Stimulated activated CD8-positive, alpha-beta memory T cell treated with anti-CD3 and anti-CD28 coated beads, Interleukin-7, amount 100 ng/mL, for 48 hours (primary cell): ENCODE measurements at places on chromosomes 16 and 17.

GRCh38 chr17:48515925-48516900, 14.6 kb downstream of the HOXB1 start:
- DNase-seq, result no peak

DNA sequence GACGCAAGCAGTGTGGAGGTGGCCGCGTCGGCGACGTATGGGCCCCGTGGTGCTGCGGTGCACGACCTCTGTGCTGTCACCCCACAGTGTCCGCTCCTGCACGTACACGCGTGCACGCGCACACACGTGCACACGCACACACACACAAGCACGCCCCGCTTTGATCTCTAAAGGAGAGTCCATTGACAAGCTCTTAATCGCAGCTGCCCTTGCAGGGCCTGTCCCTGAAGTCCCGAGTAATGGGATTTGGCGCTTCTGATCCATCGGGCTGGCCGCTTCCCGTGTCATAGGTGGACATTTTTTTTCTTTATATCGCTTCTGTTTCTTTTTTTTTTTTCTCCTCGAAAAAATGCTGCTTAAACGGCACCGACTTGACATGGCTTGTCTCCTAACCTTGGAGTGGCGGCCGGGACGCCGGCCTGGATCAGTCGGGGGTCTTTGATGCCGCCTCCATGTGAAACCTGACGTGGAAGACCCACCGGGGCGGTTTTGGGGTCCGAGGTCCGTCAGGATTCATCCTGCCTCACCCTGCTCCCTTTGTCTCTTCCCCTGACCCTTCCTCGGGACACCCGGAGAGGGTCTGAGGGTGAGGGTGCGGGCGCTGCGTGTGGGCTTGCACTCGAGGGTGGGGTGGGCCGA, 8.3 kb upstream of the AXIN1 start:
- DNase-seq, result no peak

DNA sequence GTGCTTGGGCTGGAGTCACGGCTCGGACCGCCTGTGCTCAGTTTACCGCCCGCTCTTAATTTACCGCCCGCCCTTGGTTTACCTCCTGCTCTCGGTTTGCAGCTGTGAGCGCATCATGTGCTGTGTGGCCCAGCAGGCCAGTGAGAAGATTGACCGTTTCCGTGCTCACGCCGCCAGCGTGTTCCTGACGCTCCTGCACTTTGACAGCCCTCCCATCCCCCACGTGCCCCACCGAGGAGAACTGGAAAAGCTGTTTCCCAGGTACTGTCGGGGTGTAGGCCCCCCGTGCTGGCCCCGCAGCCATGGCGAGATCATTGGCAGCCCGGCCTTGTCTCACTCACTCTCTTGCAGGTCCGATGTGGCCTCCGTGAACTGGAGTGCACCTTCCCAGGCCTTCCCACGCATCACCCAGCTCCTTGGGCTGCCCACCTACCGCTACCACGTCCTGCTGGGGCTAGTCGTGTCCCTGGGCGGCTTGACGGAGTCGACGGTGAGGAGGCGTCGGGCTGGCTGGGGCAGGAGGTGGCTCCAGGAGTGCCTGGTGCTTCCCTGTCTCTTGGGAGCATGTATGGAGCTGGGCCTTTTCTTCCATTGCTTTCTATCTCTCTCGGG, 89.3 kb upstream of the ZNF750 start:
- DNase-seq, result no peak

DNA sequence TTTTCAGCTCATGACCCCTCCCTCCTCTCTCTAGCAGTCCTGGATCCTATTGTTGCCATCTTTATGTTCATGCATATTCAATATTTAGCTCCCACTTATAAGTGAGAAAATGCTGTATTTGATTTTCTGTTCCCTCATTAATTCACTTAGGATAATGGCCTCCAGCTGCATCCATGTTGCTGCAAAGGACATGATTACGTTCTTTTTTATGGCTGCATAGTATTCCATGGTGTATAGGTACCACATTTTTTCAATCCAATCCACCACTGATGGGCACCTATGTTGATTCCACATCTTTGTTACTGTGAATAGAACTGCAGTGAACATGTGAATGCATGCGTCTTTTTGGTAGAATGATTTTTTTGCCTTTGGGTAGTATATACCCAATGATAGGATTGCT, 188.4 kb downstream of the FOXL1 start:
- DNase-seq, result no peak

GRCh38 chr17:74430706-74431567, 951 bp upstream of the GPRC5C start:
- no peak for DNase-seq

DNA sequence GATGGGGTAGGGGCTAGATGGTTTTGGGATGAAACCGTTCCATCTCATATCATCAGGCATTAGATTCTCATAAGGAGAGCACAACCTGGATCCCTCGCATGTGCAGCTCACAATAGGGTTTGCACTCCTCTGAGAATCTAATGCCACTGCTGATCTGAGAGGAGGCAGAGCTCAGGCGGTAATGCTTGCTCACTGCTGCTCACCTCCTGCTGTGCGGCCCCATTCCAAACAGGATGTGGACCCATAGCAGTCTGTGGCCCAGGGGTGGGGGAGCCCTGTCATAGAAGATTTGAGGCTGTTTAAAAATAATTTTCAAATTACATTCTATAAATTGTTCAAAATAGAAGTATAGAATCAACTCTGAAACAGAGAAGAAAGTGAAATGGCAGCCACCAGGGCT, 50.8 kb downstream of the PHKB start:
- DNase-seq, result no peak

- no peak for DNase-seq
Measured at GRCh38 chr17:43533699-43534098, 12.4 kb downstream of the ETV4 start.

- DNase-seq, result no peak
Measured at GRCh38 chr17:33725675-33726271, 432.7 kb upstream of the ASIC2 start.

DNA sequence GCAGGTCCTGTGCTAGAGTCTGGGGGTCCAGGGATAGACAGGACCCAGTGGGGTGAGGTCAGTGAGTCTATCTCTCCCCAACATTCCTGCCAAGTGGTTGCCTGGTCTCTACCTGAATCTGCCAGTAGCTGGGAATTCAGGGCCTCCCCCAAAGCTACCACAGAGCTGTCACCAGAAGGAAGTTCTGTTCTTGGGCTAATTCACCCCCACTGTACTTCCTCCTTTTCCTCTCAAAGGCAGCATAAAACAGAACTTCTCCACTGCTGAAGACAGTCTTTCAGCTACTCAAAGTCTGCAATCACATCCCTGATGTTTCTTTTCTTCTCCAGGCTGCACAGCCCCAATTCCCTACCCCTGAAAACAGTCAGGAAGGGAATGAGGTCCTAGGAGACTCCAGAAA, 8.7 kb downstream of the CAMTA2 start:
- no peak for DNase-seq

GRCh38 chr17:65730711-65731169, 169.3 kb upstream of the AXIN2 start:
- no peak for DNase-seq
